Activated naive CD8-positive, alpha-beta T cell treated with anti-CD3 and anti-CD28 coated beads, Interleukin-2, amount 50 U/mL, for 24 hours (primary cell): ENCODE measurements at places on chromosomes 5 and 9.

DNA sequence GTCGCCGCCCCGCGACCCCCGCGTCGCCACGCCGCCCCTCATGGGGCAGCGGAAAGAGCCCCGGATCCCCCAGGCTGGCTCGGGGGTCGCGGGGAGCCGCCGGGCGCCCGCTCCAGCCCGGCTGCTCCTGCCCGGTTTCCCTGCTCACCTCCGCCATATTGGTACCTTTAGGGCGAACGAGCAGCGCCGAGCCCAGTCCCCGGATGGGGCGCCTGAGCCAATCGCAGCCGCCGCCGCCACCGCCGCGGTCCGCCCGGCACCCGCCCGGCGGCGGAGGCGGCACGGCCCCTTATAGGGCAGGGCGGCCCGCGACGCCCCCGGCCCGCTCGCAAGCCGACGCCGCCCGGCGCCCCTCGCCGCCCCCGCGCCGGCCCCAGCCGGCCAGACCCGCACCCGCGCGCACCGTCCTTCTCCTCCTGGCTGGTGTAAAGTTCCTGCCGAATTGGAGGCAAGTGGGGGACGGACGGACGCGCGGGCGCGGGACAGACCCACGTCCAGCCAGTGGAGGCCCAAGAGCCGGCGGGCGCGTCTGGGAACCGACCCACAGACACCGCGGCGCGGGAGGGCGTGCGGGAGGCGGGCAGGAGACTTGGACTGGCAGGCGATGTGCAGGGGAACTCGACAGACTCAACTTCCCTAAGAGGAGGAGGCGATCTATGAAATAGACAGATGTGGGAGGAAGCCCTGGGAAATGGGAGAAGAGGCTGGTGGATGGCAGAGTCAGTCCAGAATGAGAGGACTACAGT lies at the start of gene MIER3:
Gene MIER3, minus strand, starts transcription at position 178 of the 746 bp plus-strand sequence. Its CDS starts 21 bp downstream, at position 157.
- peak; percentile 82 for DNase-seq

DNA sequence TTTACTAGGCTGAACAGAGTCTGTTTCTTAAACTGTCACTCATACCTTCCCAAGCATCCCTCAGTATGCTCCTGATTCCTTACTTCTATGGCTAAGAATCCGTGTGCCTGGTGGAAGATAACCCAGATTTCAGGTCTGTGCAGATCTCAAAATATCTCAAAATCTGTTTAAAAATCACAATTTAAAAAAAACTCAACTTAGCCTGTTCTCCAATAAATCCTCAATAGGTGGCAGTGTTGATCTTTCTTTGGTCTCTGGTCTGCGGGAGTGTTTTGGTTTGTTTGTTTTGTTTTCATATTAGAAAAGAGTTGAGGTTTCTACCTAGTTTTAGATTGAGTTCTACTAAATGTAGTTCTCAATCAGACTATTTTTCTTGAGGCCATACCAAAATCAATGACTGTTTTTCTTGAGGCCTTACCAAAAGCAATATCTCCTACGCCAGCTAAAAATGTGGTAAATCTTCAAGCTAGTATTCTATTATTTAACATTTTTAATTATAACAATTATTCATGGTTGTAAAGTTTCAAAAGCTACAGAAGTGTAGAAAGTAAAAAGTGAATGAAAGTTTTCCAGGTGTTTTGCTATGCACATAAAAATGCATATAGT lies 57.9 kb downstream of the TGFBR1 start:
- no peak for DNase-seq

DNA sequence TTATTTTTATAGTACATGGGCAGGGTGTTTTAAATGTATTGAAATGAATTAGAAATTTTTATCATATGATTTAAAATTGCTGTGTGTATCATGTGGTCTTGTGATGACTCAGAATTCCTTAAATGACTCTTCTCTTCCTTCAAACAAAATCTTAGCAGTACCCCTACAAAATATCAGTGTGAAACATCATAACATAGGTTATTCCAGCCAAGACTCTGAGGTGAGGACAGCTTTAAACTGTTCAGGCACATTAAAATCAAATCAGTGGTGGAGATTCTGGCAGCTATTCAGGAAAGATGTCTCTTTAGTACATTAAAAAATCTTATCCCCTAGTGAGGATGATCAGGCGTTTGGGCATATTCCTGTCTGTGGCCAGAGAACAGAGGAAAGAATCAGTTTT lies 174.0 kb downstream of the MAN2A1 start:
- no peak for DNase-seq

DNA sequence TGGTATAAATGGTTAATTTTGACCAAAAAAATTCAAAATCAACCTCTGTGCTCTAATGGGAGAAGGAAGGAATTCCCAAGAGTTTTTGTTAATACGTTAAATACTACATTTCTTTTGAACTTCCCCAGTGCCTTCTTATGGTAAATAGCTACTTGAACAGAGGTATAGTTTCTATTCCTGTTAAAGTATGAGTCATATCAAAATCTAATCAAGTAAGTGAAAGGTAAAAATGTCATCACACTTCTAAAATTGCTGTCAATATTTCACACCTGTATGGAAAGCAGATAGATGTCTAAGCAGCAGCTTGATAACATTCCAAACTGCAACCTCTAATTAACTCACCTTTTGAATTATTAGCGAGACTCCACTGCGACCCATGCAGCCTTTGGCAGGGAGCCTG lies 214.1 kb upstream of the MEF2C start:
- no peak for DNase-seq

DNA sequence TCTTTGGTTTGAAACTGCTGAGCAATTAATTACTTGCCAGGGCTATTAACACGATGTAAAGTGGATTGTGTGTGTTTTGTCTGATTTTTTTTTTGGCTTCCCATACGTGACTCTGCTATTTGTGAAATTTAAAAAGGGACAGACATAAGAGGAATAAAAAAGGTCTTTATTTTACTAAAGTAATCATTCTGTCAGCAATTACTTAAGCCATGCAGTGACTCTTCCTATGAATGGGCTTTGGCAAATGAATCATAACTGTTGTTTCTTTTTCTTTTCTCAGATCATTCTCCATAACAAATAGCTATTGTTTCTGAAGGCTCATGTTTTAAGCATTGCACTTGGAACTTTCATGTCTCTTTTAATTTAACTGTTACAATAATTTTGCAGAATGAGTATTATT lies 461.3 kb upstream of the RORB start:
- no peak for DNase-seq

GRCh38 chr9:100549048-100549447 lies 28.8 kb upstream of the CAVIN4 start:
- no peak for DNase-seq

- DNase-seq = no peak
Observed at GRCh38 chr5:126097876-126098275, 325.3 kb upstream of the GRAMD2B start.

GRCh38 chr9:34085581-34086500 lies 37.2 kb upstream of the UBAP2 start:
- DNase-seq = no peak

GRCh38 chr5:103347716-103348423 lies 89.3 kb downstream of the MACIR start:
- no peak for DNase-seq

GRCh38 chr5:168165221-168165914 lies 126.1 kb upstream of the WWC1 start:
- DNase-seq = no peak

DNA sequence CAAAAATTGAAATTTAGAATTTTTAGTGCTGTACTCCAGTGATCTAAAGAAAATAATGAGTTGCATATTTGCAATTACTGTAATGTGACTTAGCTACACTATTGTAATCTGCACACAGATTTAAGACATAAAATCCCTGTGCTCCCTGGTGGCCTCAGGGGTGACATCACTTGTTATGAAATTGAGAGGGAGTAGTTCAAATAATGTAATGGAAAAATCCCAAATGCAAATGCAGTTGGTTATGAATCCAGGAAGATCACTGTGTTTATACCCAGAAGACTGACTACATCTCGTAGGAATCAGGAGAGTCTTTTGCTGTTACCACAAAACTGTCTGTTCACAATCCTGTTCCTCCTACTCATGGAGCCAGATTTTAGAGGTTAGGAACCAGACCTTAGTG lies 178.7 kb upstream of the FBXL17 start:
- DNase-seq = no peak

DNA sequence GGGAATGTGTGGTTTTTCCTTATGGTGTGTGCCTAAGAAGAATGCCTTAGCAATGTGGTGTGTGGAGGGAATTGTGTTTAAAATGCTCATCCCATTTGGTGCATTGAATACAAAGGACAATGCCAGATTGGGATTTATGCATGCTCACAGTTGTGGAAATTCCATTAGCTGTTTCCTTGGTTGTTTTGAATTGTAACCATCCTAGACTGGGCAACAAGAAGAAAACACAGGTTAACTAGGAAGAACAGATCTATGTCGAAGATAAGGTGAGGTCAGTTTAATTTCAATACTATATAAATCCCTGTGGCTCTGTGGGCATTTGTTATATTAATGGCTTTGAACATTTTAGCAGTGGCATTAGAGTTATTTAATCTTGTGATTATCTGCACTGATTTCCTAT lies 266.8 kb downstream of the MAT2B start:
- no peak for DNase-seq

- no peak for DNase-seq
Observed at GRCh38 chr9:32350682-32351081, 33.8 kb upstream of the ACO1 start.

- DNase-seq = no peak
Observed at GRCh38 chr5:1288439-1289335, 6.2 kb downstream of the TERT start.

GRCh38 chr5:157269761-157270272 lies 3.9 kb downstream of the CYFIP2 start:
- no peak for DNase-seq

DNA sequence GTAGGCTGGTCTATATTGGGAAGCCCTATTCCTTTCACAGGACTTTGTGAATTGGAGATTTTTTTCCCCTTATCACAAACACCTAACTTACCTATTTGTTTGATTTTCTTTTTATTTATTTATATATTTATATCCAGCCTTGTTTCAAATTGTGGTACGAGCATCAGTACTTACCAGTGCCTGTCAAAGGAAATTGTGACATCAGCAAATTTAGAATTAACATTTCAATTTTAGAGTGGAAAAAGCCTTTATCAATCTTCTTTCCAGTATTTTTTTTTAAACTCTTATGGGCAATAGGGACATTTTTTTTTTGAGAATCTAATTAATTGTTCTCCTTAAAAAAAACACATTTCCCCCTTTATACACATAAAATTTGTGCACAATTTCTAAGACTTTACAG lies 790.2 kb downstream of the PRELID2 start:
- DNase-seq = no peak

DNA sequence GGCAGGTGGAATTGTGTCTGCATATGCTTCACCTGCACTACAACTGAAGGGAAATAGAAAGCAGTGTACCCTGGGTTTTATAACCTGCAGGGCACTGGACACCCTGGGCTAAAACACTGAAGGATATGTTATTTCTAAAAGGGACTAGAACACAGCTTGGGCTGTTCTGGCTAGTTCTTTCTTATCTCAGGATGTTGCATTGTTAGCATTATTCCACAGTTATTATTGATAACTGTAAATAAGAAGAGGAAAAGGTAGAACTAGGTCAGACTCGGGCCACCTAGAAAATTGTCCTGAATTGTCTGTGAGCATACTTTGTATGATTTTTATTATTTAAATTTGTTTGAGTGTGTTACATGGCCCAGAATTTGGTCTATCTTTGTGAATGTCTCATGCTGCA lies 493.9 kb upstream of the CDH9 start:
- DNase-seq = no peak

GRCh38 chr5:56620903-56621677 lies 194.3 kb upstream of the MAP3K1 start:
- DNase-seq = no peak

GRCh38 chr5:34656700-34657273 lies 659 bp downstream of the RAI14 start:
- peak; percentile 15 for DNase-seq

DNA sequence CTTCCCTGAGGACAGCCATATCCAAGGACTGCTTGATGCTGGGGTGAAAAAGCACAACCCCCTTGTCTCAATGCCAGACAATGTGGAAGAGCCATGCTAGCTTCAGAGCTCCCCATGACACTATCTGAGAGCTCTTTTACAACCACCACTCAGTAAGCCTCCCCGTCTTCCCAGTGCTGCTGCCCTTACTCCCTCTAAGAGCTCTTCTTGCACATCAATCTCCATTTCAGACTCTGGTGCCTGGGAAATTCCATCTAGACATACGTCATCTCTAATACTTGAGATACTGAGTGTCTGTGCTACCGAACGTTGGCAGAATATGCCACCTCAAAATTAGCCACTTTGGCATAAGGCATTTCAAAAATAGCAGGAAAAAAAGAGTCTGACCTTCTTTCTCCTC lies 94.5 kb downstream of the EDIL3 start:
- DNase-seq = no peak

GRCh38 chr9:113969343-113969742 lies 93.2 kb downstream of the ZNF618 start:
- DNase-seq = no peak
